ENCODE measurements at places on chromosomes 5 and 9.

DNA sequence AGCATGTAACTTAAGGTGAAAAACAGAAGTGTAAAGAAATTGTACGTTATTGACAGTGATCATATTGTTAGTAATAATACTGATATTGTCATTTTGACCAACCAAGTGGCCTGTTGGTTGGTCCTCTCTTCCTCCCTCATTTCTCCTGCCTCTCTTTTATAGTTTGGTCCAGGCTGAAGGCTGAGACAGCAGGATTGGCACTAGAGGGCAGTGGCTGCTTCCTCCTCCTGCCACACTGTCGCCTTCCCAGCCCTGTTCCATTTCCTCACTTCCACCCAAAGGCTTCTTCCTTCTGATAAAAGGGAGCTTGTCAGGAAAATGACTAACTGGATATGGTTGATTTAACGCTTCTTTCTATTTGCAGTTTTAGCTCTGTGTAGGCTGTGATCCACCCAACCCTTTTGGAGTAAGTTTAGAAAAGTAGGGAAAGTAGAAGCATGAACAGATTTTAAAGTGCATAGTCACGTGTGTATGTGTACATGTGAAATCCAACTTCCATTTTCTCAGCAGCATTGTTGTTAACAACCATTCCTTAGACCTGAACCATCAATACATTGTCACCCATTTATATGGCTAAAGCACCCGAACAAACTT lies 35.6 kb downstream of the PTCD2 start:
- no peak for DNase-seq

GRCh38 chr5:4532705-4533080 lies 607.4 kb upstream of the ADAMTS16 start:
- no peak for DNase-seq

DNA sequence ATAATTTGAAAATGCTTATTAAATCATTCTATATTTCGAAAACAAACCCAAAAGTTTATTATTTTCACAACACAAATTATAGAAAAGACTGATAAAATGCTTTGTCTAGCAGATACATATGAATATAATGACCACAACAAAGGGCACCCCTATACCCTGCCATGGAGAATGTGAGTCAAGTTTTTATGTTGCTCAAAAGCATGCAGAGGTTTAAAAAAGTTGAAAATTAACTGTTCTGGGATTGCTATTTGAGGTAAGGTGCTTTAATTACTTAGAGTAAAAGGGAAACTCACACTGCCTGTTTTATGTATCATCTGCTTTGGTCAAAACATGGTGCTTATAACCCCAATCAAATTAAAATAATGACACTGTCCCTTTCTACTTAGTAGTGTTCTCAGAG lies 41.0 kb downstream of the MLANA start:
- DNase-seq, result no peak

DNA sequence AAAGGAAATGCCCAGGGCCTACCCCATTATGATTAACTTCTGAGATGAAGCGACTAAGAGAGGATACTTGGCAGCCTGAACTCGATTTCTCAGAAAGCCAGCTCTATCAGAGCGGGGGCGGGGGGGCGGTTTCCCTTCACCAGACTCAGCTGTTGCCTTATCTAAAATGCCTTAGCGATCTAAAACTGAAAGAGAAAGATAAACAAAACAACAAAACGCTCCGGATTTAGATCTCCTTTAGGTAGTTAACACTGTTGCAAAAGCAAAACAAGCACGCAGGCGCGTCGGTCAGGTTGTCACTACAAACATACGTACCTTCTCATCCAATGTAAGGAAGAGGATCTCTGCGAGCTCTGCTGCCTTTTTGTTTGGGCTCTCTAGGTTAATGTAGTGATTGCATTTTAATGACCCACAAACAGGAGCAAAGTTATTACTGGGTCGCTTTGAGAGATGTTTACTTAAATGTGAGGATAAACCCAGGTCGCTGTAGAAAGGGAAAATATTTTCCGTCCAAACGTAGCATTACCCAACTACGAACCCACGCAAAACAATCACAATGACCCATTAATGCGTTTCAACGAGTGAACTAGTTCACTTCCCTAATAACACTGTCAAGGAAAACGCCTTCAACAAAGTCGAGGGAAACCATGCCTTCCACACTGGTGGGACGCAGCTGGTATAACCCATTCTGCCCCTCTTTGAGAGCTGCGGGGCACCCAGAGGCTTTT lies 982 bp downstream of the EPB41L4A start:
- DNase-seq, result no peak

GRCh38 chr9:100428871-100429654 lies 2.1 kb downstream of the MSANTD3 start:
- no peak for DNase-seq

DNA sequence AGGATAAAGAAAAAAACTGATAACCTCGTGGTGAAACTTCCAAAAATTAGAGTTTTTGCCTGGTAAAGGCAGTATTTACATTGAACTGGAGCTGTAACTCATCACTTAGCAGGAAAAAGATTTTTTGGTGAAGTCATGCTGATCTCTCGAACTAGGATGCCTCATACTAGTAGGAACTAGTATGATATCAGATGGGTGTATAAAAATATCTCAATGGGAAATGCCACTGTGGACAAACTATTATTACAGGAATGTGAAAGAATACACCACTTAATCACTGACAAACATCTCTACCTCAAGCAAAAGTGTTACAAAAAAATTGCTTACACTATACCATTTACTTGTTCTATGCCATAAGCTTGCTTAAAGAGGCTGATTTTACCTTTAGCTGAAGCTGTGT lies 28.4 kb downstream of the RFX3 start:
- no peak for DNase-seq

DNA sequence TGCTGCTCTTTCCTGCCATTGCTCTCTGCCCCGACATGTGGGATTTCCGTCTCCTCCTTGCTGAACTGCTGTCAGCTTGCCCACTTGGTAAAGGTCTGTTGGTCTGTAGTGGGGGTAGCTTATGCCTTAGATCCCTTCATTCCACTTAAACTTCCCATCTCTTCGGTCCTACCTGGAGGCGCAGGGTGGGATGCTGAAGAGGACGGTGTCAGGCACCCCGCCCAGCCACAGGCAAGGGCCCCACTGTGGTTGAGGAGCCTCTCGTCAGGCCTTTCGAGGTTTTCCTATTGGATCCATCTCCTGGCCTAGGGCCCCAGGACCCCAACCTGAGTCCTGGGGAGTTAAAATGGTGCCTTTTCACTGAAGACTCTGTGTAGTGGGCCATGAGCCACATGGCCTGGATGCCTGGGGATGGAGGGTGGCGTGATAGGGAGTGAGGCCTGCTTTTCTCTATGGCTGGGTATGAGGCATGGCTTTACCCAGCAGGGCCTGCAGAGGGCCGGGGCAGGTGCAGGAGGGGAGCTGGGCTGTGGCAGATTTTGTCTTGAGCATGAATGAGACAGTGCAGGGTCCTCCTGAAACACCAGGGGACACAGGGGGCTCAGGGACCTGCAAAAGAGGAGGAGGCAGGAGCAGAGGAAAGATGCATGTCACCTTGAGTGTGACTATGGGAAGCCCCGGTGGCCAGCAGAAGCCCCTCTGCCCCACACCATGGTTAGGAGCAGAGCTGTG lies 25.8 kb upstream of the RNF130 start:
- no peak for DNase-seq

DNA sequence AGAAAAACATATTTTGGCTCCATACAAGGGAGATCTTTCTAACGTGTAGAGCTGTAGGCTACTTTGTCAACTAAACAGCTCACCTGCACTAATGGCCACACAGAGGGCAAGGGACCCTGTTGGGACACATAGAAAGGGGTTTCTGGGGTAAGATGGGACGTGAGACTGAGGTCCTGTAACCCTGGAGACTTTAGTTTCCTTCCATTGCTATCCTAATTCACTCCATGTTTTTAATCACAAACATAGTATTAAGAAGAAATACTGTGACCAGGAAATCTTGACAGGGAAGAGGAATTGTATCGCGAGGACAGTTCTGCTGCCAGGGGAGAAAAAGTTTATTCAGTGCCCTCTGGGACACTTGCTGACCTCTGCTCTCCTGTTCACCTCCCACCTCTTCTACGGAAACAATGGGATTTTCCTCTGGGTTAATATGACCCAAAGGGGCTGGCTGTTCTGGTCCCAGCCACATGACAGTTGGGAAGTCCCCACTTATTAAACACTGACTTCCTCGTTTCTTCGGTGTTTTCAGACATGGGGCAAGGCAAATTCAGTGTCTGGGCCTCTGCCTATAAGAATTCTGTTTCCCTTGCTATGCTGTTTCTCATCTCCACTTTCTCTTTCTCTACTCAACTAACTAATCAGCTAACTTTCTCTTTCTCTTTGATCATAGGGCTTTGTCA lies 106.9 kb upstream of the SEMA6A start:
- DNase-seq, result no peak

DNA sequence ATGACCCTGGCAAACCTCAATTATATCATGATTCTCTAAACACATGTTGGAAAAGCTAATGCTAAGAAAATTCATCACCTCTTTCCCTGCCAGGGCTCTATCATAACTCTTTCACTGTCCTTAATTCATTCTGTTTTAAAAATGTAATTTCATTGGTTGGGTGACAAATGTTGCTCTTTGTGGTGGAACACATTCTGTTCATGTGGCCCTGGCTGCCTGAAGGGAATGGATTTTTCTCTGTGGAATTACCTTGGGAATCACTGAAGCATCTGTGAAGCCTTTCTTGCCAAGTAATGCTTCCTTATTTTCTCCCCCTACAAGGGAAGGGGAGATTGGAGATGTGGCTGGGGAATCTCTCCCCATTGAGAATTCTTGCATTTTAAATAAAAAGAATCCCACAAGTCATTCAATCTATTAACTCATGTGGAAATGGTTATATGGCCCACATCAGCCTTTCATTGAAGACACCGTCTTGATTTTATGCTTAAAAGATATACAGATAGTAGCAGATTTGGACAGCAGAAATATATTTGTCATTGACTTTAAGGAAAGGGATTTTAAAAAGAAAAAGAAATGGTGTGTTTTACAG lies 201.8 kb upstream of the NMUR2 start:
- no peak for DNase-seq

DNA sequence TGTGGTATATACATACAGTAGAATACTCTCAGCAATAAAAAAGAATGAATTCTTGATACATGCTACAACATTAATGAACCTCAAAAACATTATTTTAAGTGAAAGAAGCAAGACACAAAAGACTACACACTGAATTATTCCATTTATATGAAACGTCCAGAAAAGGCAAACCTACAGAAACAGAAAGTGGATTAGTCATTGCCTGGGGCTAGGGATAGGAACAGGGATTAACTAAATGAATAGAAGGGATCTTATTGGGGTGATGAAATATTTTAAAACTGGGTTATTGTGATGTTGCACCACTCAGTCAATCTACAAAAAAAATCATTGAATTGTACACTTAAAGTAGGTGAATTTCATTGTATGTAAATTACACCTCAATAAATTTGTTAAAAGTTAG lies 326.7 kb downstream of the PIK3R1 start:
- DNase-seq, result no peak

DNA sequence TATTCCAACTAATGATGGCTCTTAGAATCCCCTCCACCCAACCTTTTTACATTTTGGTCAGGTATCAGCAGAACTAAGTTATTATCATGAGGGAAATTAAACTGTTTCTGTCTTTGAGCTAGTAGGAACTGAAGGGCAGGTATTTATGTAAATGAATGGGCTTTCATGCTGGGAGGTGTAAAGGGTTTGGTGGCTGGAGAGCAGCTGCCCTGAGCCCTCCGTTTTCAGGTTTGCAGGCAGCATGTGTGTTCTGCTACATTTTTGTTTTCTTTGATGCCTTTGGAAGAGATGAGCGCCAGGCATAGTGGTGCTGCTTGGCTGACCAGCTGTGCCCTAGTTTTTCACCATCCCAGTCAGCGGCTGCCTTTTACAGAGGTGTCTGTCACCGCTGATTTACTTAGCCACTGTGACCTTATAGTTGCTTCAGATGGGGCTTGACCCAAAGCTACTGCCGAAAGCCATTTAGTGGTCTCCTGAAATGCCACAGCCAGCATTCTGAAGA lies 231.9 kb downstream of the MAST4 start:
- no peak for DNase-seq

GRCh38 chr5:115179030-115179393 lies 9.3 kb upstream of the TRIM36 start:
- DNase-seq, result no peak

GRCh38 chr9:98540476-98540875 lies 168.3 kb downstream of the GABBR2 start:
- no peak for DNase-seq

- DNase-seq, result no peak
Measured at GRCh38 chr5:157855404-157855994, 3.4 kb downstream of the CLINT1 start.
